ENCODE measurements at places on chromosomes 2 and 18. TPM values are rescaled to one million over a fixed set of nuclear protein-coding genes. Genes with fewer than 3 reads are reported as not detected.

GRCh38 chr2:171393487-171393886 is 40.3 kb downstream of the METTL8 start:
- no peak for DNase-seq

DNA sequence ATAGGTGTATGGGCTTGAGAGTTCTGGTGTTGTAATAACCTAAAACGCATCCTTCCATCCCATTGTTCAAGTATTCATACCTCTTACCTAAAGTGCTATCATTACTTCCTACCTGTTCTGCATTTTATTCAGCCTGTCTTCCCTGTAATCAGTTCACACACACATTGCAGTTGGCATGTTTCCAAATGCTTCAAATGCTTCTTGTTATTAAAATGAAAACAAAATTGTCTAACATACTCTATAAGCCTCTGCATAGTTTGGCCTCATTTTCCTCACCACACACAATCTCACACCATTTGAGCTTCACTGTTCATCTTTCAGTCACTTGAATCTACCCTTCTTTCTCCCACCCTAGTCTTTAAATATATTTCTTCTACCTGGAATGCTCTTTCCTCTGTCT is 1178.2 kb upstream of the NRXN1 start:
- DNase-seq = no peak

- no peak for DNase-seq
Measured at GRCh38 chr18:75276818-75277609, 66.4 kb downstream of the TSHZ1 start.

GRCh38 chr2:172464400-172465129 is 37.2 kb downstream of the ITGA6 start:
- no peak for DNase-seq

DNA sequence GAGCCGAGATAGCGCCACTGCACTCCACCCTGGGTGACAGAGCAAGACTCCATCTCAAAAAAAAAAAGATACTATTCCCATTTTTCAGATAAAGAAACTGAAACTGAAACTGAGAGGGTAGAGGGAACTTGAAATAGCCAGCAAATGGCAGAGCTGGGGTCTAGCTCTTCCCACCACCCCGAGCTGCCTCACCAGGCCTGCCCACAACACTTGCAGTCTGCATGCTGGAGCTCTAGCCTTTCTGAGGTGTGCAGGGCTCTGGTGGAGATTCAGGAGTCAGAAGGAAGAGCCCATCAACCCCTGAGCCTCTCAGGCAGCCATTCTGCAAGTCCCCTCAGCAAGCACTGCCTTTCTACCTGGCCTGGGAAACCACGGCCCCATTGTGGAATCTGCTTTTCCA is 14.3 kb downstream of the EDAR start:
- DNase-seq = no peak

- DNase-seq = no peak
Measured at GRCh38 chr2:32523686-32524085, 104.2 kb upstream of the TTC27 start.

DNA sequence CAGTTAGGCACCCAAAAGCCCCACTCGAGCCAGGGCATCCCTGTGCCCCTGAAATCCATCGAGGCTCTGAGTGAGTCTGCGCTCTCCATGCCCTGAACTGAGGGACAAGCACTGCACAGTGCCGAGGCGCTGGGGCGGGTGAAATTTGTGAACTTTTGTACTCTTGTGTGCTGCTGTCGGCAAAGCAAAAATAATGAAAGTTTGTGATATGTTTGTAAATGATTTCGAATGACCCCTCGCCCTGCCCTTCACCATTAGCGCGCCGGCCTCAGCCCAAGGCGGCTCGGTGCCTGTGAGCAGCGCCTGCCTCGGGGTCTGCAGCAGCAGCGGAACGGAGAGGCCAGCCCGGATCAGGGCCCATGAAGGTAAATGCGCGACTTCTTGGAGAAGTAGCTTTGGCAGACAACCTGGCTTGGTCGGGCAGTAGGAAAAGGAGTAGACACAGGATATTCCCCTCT is 1.8 kb upstream of the HOXD4 start:
- no peak for DNase-seq

- no peak for DNase-seq
Measured at GRCh38 chr18:55868909-55869308, 280.9 kb upstream of the TCF4 start.

- DNase-seq = no peak
Measured at GRCh38 chr2:190256087-190256486, 63.5 kb downstream of the HIBCH start.

DNA sequence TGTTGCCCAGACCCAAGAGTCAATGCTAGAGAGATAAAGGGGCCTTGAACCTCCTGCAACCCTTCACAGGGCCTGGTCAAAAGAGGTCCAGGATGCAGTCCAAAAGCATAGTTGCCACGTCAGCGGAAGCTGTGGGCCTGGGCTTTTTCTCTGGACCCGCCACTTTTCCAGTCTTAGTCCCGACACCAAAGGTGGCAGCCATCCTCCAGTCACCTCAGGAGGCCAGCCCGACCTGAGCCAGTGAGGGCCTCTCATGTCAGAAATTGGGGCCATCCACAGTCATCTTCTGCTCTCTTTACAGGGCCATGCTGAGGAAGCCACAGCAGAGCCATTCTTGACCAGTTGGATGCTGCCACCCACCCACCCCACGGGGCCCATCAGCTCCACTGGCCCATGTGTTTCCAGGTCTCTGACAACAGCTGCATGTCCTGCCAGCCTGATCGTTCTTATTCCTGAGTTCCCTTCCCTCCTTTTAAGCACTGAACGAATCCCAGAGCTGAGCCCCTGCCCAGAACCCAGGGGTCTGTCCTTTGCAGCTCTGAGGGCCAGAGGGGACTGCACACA is 34.1 kb upstream of the KLHL29 start:
- DNase-seq = no peak

GRCh38 chr2:161434118-161434517 is 18.0 kb downstream of the TBR1 start:
- no peak for DNase-seq

- DNase-seq = no peak
Measured at GRCh38 chr2:102342888-102343287, 12.7 kb upstream of the IL18R1 start.

DNA sequence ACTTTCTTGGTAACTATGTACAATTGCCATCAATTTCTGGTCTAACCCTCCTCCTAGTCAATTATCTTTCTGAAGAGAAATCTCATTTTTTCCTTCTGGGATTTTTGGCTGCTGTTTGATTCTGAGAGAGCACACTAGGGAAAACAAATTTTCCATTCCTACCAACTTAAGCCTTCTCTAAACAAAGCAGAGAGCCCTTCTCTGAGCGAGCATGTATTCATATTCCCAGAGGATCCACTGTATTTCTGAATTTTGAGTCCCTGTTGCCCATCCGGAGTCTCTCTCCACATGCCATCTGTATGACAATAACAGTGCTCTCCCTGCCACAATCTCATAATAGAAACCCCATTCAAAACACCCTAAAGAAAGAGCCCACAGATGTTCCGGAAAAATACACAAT is 78.5 kb downstream of the MAIP1 start:
- no peak for DNase-seq

DNA sequence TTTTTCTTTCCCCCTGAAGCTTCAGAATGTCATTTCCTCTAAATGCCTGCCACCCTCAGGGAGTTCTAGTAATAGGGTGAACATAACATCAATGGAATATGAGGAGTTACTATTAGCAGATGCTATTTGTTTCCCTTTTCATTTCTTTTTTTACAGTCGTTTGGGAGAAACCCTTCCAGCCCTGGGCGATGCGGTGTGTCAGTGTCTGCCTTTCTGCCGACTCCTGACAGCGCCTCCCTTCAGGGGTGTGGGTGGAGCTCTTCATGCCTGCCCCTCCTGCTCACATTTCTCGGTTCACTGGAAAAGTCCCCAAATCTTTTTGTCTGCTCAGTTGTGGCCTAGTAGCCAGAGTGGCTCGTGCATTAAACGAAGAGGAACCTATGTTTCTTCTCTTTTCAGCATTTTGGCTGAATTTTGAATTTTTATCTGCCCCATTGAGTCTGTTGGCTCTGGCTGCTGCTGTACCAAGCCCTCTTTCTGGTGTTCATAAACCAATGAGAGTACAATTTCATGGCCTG is 72.3 kb downstream of the FMNL2 start:
- DNase-seq = no peak

- DNase-seq = no peak
Measured at GRCh38 chr18:55116863-55117262, 157.6 kb upstream of the CCDC68 start.

DNA sequence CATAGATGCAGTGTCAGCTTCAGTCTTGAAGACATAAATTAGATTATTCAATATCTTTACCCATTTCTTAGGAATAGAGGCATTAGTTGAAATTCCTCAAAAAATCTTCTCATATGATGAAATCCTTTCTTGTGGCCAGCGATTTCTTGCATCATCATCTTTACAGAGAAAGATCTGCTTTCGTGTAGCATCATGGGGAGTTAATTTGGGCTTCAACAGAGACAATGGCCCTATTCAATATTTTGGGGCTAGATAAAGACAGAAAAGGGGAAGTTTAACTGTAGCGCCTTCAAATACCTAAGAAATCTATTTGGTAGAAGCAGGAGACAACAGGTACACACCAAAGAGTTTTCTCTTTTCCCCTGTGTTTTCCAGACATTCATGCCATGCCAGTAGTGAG is 73.8 kb downstream of the TGFA start:
- no peak for DNase-seq

DNA sequence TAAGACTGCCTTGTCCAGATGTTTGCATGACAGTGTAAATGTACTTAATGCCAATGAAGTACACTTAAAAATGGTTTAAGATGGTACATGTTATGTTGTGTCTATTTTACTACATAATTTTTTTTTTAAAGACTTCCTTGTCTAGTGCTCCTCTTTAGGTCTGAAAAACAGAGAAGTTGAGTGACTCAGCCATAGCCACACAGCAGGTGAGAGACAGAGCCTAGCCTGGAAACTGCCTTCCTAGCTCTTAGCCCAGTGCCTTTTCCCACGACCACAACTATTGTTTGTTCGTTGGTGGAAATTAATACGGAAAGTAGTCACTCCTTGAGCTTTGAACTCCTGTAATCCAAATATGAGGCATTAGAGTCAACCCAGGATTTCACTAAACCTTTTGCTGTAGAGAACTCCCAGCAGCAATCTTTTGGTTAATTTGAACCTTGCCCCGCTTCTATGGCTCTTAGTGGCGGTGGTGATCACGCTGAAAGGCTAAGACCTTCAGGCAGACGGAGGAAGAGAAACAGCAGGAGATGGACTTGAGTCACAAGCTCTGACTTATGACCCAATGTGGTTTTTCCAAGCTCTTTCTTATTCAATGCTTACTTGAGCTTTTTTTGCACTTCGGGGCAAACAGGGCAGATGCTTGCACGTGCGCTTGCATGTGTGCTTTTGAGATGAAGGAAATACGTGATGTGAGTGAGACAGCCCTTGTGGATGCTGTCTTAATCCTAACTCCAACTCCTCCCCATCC is 21.2 kb downstream of the TRIB2 start:
- no peak for DNase-seq

DNA sequence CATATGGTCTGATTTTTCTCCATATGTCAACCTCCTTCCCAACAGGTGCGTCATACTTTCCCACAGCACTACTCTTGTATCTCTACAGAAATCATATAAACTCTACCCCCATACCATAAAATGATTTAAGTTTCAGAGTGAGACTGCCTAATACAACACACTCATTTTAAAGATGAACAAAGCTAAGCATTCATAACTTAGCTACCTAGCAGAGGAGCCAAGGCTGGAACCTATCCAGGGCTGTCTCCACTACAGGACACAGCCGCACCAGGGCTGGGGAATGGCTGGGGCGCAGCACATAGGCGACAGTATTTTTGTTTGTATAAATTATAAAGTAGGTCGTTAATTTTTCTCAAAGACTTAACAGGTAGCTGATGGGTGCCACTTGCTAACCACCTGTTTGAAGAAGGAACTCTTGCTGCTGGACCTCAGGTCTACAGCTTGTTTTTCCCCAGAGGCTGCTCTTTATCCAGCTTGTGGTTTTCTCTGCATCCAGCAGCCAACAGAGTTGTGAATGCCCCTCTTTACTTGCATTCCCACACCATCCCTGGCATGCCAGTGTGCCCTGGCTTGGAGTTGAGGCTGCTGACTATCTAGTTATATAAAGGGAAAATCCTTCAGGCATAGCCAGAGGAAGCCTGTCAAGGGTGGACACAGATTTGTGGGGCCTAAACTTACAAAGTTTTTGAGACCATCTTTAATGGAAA is 62.0 kb downstream of the HNRNPLL start:
- no peak for DNase-seq

DNA sequence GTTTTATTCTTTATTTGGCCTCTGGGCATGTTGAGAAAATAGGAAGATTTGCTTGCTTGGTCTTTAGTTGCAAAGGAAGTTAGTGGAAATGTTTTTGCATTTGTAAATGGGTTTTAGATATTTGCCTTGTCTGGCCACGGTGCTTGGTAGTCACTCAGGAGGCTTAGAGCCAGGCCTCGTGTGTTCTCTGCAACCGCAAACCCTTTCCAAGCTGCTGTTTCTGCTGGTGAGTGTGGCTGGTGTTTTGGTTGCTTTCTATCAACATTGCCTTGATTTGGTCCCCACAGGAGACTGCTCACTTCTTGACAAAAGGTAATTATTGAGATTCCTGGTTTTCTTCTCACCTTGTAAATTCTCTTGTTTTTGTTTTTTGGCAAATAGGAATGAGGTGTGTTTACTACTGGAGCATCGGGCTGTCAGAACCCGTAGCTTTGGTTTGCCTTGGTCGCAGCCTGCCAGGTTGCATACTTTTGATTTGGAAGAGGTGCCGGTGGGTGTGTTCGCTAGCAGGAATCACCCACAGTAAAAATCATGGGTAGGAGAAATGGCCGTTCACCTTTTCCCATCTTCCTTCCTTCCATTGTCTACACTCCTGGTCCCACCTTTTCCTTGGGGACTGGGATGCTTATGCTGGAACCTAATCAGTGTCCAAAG is 15.8 kb downstream of the ASAP2 start:
- no peak for DNase-seq

ASB18 gene
- not detected for total RNA-seq

FOXI3 gene
- total RNA-seq = not detected

KCNS3 gene
- 13.0 TPM for total RNA-seq

CGREF1 gene
- total RNA-seq = 3.4 TPM

CIDEA gene
- 3.5 TPM for total RNA-seq

CRYGD gene
- not detected for total RNA-seq

THSD7B gene
- total RNA-seq = not detected

LOXL3 gene
- 2.7 TPM for total RNA-seq

CTAGE1 gene
- not detected for total RNA-seq

NEU4 gene
- total RNA-seq = 0.29 TPM

Data from glomerular endothelial cell (primary cell).